ENCODE measurements at places on chromosomes 16 and 17. TPM values are rescaled to one million over a fixed set of nuclear protein-coding genes. Genes with fewer than 3 reads are reported as not detected.

HEATR9 gene
- total RNA-seq: not detected

PLLP gene
- total RNA-seq: 1.2 TPM

KRT39 gene
- not detected for total RNA-seq

CCDC200 gene
- total RNA-seq: 0.14 TPM

CA5A gene
- not detected for total RNA-seq

PDILT gene
- total RNA-seq: not detected

PRSS27 gene
- total RNA-seq: 1.8 TPM

CAVIN1 gene
- 352 TPM for total RNA-seq

NEUROD2 gene
- total RNA-seq: not detected

PRAC1 gene
- total RNA-seq: not detected

JMJD8 gene
- total RNA-seq: 63.2 TPM

PRSS8 gene
- 1.4 TPM for total RNA-seq

RAPGEFL1 gene
- 2.8 TPM for total RNA-seq

DPEP3 gene
- total RNA-seq: not detected

CDK12 gene
- total RNA-seq: 41.7 TPM

SMIM36 gene
- not detected for total RNA-seq

PIGW gene
- total RNA-seq: 27.9 TPM

PRKCA gene
- 54.9 TPM for total RNA-seq

TP53TG3B gene
- not detected for total RNA-seq

EDC4 gene
- 60.7 TPM for total RNA-seq

TSR3 gene
- total RNA-seq: 86.4 TPM

PRR29 gene
- total RNA-seq: 0.31 TPM

CCL2 gene
- 10.8 TPM for total RNA-seq

CD300E gene
- not detected for total RNA-seq

All from A549 treated with dexamethasone at 1 μM for 4 hours (cell line).